ENCODE measurements at places on chromosomes 5 and 9.

- ATAC-seq, result no peak
Measured at GRCh38 chr5:140312791-140313189, 9.9 kb upstream of the PFDN1 start.

GRCh38 chr9:133113163-133113948, 7.7 kb downstream of the RALGDS start:
- peak; percentile 2 for ATAC-seq

- ATAC-seq, result no peak
Measured at GRCh38 chr5:424301-425110, 18.5 kb upstream of the EXOC3 start.

DNA sequence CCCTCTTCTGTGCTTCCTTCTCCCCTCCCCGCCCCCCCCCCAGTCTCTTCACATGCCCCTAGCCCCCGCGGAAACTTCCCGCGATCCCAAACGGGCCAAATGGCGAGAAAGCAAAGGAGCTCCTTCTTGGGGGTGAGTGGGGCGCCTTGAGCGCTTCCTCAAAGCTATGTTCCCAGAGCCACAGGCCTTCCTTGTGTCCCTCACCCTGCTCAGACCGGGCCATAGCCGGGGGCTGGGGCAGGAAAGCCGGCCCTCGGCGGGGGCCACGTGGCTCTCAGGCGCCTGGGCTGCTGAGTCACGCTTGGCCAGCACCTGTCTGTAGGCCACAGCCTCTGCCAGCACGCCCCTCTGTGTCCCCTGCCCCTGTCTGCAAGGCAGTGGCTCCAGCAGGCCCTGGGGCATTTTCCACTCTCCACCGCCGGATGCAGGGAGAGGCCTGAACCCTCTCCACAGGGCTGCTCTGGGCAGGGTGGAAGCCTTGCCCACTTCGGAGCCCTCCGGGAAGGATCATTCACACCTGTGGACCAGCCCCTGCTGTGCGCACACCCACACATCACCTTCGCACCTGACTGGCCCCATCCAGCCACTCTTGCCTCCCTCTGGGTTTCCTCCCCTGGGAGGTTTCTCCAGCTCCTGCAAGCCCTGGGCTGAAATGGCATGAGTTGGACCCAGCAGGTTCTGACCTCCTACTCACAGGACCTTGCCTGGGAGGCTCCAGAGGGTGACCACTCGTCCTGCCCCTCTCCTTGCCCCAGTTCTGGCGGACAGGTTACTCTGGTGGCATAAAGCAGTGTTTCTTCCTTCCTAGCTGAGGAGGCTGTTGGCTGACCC, 1.2 kb upstream of the SQSTM1 start:
- peak; percentile 30 for ATAC-seq

GRCh38 chr5:67129768-67130167, 66.8 kb downstream of the CD180 start:
- ATAC-seq, result no peak

DNA sequence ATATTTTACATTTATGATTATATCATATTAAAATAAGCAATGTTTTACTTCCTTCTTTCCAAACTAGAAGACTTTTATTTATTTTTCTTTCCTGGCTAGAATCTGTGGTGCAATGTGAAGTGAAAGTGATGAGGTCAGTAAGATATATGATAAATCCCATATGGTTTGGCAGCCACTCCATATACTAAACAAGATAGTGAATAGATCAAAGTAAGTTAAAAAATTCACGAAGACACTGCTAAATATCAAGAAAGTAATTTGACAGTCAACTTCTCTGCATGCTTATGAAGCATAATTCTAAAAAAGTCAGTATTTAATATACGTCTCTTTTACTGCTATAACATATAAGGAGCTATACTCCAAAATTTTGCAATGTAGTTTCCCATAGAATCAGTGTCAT, 972.8 kb downstream of the DTWD2 start:
- no peak for ATAC-seq

DNA sequence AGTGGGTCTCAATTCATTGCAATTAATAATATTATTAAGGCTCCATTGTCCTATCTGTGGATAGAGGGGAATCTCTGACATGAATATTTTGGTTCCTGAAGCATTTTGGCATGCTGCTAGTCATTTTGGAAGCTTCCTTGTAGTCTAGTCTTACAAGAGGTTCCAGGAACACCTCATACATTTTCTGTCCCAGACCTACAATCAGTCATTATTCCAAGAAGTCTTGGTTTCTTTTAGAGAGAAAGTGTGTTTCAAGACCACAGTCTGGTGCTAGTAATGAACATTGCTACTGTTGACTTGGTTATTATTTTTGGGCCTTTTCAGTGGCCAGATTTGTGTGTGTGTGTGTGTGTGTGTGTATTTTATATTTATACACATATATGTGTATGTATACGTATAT, 98.9 kb downstream of the ERCC6L2 start:
- no peak for ATAC-seq

- ATAC-seq, result no peak
Measured at GRCh38 chr9:88221105-88221504, 82.8 kb upstream of the SPATA31C2 start.

GRCh38 chr5:139474890-139475791, 4.3 kb downstream of the SMIM33 start:
- ATAC-seq, result no peak

DNA sequence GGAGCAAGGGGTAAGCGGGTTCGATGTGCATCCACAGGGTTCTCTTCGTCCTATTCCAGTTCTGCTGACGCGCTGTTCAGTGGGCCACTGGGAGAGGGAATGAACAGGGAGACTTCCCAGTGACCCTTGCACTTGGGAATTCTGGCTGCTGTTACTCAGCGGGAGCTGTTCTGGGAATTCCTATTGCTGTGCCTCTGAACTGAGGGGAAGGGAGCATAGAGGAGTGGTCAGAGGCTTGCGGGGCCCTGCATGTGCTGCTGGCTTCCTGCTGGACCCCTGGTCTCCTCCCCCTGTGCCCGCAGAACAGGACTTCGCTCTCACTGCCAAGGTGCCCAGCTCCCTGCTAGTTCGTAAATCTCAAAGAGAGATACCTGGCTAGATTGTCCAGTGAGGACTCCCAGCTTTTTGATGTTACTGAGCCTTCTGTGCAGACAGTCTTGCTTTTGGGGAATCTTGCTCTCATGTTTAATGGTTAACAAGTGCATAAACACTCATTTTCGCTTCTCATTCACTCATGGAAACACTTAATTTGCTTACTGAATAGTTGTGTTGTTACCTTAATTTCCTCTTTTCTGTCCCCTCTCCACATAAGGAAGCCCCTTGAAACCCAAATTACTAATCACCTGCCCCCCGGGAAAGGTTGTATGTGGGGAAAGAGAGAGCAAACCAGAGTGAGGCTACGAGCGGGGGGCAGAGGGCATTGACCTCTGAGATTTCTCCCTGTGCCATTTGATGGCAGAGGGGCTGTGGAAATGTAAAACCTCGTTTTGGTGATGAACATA, 5.9 kb downstream of the TRIO start:
- ATAC-seq, result no peak

- ATAC-seq, result peak; percentile 83
Measured at GRCh38 chr5:16869821-16870796, 66.0 kb downstream of the MYO10 start.

- ATAC-seq, result no peak
Measured at GRCh38 chr5:104082754-104083153, 520.2 kb upstream of the NUDT12 start.

DNA sequence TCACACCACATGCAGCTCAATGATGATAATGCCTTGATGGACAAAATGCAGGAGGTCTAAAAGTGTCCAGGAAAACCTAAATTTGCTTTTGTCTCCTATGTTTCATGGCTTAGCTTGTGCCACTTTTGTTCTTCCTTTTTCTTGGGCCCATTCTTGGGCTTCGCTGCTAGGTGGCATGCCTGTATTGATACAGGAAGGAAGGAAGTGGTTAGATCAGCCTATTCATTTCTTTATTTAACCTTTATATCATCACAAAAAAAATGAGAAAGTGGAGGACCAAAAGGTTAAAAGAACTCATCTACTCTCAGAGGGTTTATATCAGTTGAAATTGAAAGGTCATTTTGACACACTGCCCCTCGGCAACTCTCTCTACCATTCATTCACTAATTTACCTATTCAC, 260.2 kb downstream of the ARHGAP26 start:
- no peak for ATAC-seq

GRCh38 chr9:79616013-79616412, 44.2 kb downstream of the TLE4 start:
- peak; percentile 23 for ATAC-seq

- ATAC-seq, result no peak
Measured at GRCh38 chr9:32218100-32218767, 166.2 kb upstream of the ACO1 start.

- no peak for ATAC-seq
Measured at GRCh38 chr5:123304777-123305316, 118.4 kb downstream of the CEP120 start.

- ATAC-seq, result no peak
Measured at GRCh38 chr9:16343249-16344237, 526.9 kb downstream of the BNC2 start.

DNA sequence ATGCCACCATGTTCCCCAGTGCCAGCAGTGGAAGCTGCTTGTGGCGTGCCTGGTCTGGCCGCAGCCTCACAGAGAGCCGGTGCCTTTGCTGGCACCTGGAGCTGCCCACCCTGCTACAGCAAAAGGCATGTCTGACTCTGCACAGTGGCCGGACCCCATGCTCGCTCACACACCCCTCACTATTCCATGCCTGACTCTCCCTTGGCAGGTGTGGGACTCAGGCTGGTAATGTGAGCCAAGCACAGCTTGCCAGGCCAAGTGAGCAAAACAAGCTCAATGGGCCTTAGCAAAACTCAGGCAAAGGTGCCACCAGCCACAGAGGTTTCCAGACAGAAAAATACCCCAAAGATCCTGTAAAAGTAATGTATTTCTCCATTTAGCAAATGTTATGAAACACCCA, 15.5 kb downstream of the GNA14 start:
- no peak for ATAC-seq

GRCh38 chr5:127612441-127613141, 36.3 kb upstream of the CTXN3 start:
- ATAC-seq, result peak; percentile 33

GRCh38 chr5:3325201-3325971, 270.2 kb upstream of the IRX1 start:
- ATAC-seq, result no peak

GRCh38 chr9:128550226-128550625, 2.2 kb upstream of the SPTAN1 start:
- ATAC-seq, result no peak

DNA sequence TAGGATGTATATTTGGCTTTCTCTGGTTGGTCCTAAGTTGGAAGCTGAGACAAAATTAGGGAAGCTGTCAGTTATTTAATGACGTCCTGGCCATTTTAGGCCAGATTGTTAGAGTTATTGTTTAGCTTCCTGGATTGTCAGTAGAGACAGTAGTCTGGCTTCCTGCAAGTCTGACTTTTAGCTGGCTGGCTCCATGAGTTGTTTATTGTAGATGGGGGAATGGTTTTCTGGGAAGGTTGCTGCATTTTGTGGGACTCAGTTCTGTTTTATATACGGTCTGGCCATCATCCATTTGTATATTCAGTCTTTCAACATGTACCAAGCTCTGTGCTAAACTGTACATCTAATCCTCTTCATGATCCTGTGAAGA, 68.3 kb downstream of the SGCD start:
- no peak for ATAC-seq

- ATAC-seq, result no peak
Measured at GRCh38 chr5:135864503-135865435, 30.3 kb downstream of the SLC25A48 start.

- no peak for ATAC-seq
Measured at GRCh38 chr9:93958121-93958818, 3.1 kb upstream of the BARX1 start.

DNA sequence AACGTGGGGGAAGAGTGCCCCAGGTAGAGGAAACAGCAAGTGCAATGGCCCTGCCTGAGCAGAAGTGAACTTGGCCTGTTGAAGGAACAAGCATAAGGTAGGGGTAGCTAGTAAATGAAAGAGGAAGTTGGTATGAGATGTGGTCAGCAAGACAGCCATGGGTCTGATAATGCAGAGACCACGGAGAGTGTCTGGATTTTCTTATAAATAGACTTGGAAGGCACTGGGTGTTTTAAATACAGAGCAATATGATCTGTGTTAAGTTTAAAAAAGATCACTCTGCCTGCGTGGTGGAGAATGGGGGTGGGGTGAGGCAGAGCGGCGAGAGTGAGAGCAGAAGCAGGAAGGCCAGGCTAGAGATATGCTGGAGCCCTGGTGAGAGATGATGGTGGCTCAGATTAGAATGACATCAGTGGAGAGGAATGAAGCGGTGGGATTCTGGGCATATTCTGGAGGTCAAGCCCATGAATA, 4.2 kb downstream of the ADAM19 start:
- peak; percentile 67 for ATAC-seq

GRCh38 chr9:20921362-20921761, 110.1 kb downstream of the HACD4 start:
- ATAC-seq, result peak; percentile 47

DNA sequence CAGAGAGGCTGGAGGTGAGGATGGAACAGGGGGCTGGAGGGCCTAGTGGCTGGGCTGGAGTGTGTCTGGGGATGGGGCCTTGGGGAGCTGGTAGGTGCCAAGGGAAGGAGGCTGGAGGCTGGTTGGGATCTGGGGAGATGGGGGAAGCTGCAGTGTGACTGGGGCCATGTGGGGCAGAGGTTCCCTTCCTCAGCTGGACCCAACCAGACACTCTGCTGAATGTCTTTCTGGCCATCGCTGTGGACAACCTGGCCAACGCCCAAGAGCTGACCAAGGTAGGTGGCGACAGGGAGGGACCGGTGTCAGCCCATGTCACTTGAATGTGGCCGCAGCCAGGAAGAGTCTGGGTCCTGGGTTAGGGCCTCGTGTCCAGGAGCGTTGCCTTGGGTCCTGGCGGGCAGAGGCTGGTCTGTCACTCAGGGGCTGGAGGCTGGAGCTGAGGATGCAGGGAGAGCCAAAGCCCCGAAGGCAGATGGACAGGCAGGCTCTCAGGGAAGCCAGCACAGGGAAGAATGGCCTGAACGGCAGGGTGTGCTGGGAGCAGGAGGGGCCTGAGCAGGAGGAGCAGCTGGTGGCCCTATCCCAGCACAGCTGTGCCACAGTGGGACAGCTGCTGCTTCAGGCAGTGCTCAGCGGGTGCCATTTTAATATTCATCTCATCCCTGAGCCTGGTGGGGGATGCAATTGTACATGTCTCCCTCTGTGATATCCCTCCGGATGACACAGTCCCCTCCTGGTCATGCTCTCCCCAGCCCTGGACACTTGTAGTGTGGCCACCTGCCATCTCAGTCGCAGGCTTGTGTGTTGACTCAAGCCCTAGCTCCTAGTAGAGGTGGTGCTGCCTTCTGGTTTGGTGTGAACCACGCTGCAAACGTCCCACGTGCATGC, 132.5 kb downstream of the CACNA1B start:
- ATAC-seq, result no peak

All from esophagus mucosa (tissue), 1 donor.